Immature natural killer cell (primary cell): ENCODE measurements at places on chromosomes 7 and 10. TPM values are rescaled to one million over a fixed set of nuclear protein-coding genes. Genes with fewer than 3 reads are reported as not detected.

GRCh38 chr10:44006771-44007170 lies 358.1 kb upstream of the ZNF32 start:
- no peaks in the 10 kb centered on the region for H3K4me1 ChIP-seq
- H3K4me3 ChIP-seq, result no peak overlapping the region
- DNase-seq, result no peak
- H3K27ac ChIP-seq, result no peak overlapping the region

- H3K36me3 ChIP-seq, result no peaks in the 10 kb centered on the region
- H3K4me1 ChIP-seq, result no peaks in the 10 kb centered on the region
- no peak overlapping the region for H3K4me3 ChIP-seq
- no peak for DNase-seq
- H3K27me3 ChIP-seq, result peaks cover 4% of the 10 kb centered on the region
- no peak overlapping the region for H3K27ac ChIP-seq
These were observed 52.5 kb upstream of the SKAP2 start for GRCh38 chr7:26916779-26917320.

- no peak overlapping the region for H3K4me3 ChIP-seq
- DNase-seq, result no peak
- H3K27ac ChIP-seq, result no peak overlapping the region
- no peaks in the 10 kb centered on the region for H3K4me1 ChIP-seq
These were observed 22.9 kb upstream of the NPS start for GRCh38 chr10:127526161-127526560.

PNLIP gene
- polyA plus RNA-seq, result not detected
